ENCODE measurements at places on chromosomes 2 and 18.
A peak's percentile ranks its signal among the peaks of the same experiment; 100 is the strongest.

DNA sequence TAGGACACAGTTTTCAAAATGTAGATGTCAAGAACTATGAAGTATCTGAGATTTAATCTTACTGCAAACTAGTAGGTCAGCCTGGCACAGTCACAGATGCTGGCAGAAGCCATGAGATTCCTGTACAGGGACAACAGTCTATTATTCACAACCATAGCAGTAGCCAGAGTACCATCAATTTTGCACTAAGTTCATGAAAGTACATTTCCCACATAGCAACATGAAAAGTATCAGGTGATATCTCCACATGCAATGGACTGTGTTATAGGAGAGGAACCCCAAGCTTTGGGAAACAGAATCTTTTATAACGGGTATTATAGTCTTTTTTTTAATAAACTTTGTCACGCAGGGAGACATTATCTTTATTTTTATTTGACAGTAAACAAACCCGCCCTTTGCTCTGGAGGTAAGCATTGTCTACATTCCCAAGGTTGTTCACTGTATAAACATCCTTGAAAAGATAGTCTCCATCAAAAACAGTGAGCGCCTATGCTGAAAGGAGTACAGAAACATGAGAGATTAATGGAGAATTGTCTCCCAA is 33.4 kb upstream of the DPP4 start:
- DNase-seq, result no peak

DNA sequence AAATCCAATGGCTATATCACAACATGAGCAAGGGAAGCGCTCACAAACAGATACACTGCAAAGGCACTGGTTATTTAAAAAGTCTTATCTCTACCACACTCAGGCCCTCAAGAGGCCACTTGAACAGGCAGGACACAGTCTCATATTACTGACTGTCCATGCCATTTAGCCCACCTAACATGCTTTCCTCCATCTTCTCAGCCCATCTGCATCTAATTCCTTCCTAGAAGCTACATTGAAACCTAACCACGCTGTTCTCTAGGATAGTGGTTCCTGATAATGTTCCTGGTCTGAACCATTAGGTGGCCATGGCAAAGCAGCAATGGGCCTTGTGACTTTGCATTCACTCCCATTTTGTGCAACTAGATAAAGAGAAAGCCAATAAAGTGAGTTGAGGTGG is 22.5 kb upstream of the NEB start:
- no peak for DNase-seq

GRCh38 chr2:4175343-4175742 is 472.0 kb downstream of the DCDC2C start:
- DNase-seq, result no peak

DNA sequence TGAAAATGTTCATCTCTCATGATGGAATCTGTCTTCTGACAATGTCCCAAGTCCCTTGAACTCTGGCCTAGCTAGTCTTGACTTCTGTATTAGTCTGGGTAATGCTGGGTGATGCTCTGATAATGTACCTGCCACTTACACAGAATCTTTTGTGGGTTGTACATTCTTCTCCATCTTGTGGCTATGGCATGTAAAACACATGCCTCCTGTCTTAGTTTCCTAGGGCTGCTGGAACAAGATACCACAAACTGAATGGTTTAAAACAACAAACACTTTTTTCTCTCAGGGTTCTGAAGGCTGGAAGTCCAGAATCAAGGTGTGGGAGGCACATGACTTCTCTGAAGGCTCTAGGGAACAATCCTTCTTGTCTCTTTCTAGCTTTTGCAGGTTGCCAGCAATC is 57.1 kb downstream of the RAPGEF4 start:
- no peak for DNase-seq

- DNase-seq, result no peak
Observed at GRCh38 chr2:40317046-40317445, 134.8 kb downstream of the SLC8A1 start.

DNA sequence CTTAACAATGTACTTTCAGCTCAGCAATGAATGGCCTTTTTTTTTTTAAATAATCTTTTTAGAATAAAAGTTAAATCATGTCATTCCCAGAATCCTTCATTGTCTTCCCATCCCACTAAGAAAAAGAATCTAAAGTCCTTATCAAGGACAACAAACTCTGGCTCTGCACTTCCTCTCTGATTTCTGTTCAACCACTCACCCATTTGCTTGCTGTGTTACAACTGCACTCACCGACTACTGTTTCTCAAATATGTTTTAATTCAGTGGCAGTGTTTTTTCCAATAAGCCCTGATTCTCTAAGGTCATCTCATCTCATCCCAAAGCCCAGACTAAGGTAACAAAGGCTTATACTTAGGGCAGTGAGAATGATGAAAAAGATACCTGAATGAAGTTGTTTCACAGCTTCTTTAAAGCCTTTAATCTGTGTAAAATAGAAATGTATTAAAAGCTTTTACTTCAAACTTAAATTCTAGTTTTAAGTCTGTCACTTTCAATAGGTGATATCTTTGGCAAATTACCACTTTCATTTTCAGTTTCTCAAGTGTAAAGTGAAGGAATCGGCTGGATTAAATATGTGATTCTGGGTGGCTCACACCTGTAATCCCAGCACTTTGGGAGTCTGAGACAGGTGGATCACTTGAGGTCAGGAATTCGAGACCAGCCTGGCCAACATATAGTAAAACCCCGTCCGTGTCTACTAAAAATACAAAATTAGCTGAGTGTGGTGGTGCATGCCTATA is 87.6 kb downstream of the RBBP8 start:
- DNase-seq, result no peak

DNA sequence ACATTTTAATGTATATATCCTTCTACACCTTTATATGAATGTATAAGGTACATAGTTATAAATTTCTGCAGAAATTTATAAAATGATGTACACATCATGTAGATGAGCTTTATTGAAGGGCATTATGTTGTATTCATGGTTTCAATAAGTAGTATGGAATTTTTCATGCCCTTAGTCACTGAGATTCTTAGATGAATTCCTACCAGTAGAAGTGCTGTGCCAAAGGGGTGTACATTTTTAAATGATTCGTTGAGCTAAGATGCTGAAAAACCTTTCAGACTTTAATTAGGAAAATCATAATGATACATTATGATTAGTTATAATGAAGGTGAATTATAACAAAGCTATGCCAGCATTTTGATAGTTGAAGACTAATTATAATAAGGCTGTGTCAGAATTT is 115.2 kb downstream of the ZNF236 start:
- no peak for DNase-seq

DNA sequence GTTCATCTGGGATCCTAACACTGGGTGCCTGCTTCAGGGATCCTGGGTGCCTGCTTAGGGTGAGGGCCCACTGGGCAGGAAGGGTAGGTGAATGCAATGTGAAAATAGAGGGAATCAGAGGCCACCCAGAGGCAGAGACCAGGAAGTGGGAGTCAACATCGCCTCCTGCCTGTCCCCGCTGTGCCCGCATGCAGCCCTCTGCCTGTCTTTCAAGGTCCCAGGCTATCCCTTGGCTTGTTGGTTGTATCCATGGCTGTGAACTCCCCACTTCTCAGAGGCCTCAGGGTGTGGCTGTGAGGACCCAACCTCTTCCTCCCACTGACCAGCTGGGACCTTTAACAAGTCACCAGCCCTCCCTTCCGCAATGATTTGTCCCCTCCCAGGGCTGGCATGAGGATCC is 26.5 kb downstream of the PSD4 start:
- no peak for DNase-seq

GRCh38 chr2:39696101-39696553 is 30.4 kb downstream of the TMEM178A start:
- peak; percentile 18 for DNase-seq

- DNase-seq, result no peak
Observed at GRCh38 chr2:10523406-10524189, 75.5 kb upstream of the ODC1 start.

DNA sequence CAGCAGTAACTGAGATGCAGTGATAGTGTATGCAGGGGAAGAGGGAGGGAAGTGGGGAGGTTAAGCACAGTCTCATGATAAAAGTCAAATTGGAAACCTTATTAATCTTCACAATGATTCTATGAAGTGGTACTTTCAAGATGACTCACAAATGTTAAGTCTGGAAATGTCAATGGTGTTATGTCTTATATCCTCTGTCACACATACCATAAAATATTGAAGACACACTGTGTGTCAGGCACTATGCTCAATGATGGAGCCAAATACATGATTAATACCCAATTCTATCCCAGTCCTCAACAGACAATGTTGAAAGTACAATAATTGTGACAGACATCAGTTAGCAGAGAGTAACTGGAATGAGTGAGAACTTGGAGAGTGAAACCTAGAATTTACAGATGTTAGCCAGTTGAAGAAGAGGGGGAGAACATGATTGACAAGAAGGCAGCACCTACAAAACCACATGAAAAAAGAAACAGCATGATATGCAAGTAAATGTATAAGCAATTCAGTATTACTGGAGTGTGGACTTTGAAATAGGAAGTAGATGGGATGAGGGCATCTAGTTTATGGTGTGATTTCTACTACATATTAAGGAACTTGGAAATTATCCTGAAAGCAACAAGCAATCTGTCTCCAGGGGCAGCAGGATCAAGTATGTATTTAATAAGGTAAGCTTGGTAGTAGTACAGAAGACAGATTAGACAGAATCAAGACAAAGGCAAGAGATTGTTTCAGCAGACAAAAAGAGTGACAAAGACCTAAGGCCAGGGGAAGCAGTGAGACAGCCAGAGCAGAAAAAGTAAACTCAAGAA is 107.6 kb downstream of the STRN start:
- DNase-seq, result no peak

DNA sequence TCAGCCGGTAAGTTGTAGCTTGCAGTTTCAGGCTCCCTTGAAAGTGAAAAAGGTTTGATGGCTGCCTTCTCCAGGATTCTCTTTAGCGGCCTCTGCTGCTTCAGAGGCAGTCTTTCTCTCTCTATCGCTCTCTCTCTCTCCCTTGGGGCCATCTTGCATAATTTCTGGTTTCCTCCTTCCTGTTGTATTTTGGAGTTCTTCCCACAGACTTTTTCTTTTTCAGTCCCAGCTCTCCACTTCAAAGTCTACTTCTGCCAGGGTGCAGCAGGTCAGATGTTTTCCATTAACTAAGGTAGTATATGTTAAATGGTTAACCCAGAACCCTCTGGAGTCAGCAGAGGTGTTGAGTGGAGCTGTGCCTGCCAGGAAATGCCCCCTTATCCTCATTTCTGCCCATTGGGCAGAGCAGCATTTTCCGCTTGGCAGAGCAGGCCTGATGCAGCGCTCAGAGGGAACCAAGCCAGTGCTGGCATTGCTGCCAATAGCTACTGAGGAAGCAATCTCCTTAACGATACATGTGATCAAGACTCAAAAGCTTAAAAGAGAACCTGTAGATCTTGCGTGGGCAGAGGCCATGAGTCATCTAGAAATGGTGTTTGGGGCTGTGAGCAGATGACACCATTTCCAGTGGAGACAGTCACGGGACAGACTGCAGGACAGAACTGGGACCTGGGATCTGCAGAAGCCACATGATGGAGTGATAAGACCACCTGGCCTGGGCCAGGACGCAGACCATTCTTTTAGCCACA is 20.8 kb downstream of the DBI start:
- DNase-seq, result peak; percentile 80

GRCh38 chr2:224027070-224027469 is 12.0 kb downstream of the SERPINE2 start:
- no peak for DNase-seq

GRCh38 chr2:195543063-195543462 is 114.0 kb upstream of the SLC39A10 start:
- no peak for DNase-seq

GRCh38 chr2:11746807-11747459 is 501 bp downstream of the LPIN1 start:
- no peak for DNase-seq

GRCh38 chr2:219459460-219460311 is 25.0 kb downstream of the SPEG start:
- no peak for DNase-seq

DNA sequence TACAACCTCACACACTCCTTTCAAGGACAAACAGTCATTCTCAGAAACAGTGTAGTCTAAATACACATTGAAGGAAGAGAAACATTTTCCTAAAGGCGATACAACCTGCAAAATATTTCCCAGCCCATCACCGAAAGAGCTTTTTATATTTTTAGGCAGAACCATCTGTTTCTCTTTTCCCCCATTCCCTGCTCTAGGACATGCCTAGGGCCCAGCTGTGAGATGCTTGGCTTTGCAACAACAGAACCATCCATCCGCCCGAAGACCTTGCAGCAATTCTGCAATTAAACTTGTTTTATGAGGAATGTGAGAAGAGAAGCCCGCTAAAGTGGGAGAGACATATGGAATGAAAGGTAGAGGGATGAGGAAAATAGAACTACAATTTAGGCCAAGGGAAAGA is 105.6 kb upstream of the RFX8 start:
- no peak for DNase-seq

DNA sequence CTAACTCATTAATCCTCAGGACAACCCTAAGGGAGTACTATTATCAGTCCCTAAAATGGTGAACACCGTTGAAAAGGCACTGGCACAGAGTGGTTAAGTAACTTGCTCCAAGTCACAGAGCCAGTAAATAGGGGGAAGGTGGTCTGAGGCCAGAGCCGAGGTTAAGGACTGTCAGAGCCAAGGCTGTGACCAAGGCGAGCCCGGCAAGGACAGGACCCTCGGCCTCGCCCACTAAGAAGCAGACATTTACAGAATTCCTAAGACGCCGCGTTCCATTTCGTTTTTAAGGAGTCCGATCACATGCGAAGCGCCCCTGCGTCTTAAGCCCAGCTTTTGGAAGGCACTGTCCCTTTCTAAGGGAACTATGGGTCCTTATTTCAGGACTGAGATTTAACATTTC is 1.1 kb downstream of the PDIA6 start:
- no peak for DNase-seq

DNA sequence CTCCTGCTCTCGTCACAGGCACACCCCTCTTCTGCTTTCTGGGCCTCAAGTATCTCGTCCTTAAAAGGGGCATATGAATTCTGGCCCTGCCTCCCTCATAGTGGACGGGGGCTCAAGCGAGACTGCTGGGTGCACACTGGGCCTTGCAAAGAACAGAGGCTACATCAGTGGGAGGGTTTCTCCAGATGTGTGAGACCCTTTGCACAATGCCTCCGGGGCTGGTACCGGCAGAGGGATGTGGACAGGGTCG is 25.0 kb downstream of the CRACDL start:
- no peak for DNase-seq

DNA sequence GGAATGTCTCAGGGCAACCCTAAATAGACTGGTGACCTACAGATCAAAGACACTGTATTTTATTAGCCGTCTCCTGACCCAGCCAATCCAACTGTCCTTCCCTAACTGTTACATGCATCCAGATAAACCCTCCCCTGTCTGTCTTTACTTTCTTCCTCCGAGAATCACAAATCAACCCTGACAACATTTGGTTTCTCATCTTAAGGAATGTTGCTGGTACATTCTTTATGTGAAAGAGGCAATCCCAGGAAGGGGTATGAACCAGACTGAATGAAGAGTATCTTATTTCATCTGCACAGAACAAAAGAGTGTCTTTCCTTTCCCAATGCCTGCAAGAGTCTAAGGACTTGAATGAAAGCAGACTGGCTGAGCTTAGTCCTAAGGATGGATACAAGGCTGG is 113.9 kb upstream of the LTBP1 start:
- no peak for DNase-seq

DNA sequence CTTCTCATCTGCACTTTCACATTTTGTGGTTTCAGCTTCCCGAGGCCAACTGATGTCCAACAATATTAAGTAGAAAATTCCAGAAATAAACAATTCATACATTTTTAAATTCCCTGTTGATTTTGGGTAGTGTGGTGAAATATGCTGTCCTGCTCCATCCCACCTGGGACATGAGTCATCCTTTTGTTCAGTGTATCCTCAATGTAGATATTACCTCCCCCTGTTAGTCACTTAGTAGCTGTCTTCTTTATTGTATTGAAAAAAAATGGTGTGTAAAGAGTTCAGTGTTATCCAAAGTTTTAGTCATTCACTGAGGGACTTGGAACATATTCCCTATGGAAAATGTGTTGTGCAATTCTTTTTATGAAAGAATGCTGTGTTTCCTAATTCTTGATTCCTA is 348.1 kb downstream of the SOCS6 start:
- no peak for DNase-seq

Measured in fibroblast of the conjunctiva (primary cell).